ENCODE measurements at places on chromosomes 2 and 18.

- DNase-seq, result no peak
These were observed 13.2 kb upstream of the LRRFIP1 start for GRCh38 chr2:237614151-237614720.

DNA sequence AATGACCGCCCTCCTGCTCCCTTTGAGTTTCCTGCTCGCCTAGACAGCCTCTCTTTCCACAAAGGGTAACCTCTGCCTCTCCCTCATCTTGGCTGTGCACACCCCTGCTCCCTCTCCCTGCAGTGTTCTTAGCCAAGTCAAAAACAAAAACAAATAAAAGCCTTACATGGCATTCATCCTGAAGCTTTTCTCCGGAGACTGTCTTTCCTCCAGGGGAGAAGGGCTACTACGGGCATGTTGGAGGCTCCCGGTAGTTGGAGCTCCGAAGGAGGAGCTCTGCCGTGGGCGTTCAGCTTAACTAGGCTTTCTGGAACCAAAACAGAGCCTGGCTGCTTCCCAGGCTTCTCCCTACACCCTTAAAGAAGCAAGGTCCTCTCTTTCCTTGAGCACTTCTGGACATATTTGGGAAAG is 104.2 kb downstream of the TPGS2 start:
- no peak for DNase-seq

DNA sequence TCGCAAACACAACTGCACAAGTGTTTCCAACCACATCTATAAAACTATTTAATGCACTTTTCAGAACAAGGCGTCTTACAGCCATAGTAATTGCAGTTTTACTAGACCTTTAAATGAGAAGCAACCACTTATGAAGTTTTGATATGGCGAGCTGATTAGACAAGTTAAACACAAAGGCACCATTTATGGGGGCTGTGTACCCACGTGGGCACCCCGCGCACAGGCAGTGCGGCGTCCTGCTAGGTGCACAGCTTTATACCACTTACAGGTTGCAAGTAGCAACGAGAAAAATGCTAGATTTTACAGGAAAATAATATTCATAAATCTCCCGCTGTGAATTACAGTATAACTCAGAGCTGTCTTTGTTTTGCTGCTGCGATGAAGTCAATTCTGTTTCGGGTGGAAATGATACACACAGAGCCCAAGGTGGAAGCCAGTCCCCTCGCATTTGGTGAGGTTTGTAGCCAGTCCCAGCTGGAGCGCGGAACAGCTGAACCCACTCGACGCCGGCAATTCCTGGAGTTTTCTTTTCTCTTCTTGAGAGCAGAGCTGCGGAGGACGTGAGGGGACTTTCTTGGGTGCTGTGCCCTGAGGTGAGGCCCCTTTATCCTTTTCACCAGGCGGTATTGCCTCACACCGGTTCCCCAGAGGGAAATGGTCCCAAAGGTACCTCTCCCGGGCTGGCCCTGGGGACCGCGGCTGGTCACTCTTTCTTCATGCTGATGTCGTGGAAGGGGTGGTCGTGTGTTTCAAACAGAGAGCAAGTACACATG is 76.7 kb downstream of the PTGR3 start:
- DNase-seq, result no peak

DNA sequence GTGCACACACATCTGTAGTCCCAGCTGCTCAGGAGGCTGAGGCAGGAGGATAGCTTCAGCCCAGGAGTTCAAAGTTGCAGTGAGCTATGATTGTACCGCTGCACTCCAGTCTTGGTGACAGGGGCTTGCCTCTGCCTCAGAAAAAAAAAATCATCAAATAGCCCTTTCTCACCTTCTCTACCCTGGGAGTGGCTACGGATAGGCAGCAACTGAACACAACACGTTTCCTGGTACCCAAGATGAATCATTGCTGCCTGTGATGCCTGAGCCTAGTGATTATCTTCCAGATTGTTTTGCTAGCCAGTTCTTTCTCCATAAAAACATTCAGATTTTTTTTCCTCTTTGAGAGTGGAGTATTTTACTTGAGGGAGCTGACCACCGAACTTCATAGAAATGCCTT is 13.5 kb downstream of the INPP4A start:
- no peak for DNase-seq

- DNase-seq, result no peak
These were observed 330.0 kb downstream of the PLCL1 start for GRCh38 chr2:198134293-198134955.

Data from stimulated activated CD8-positive, alpha-beta memory T cell treated with anti-CD3 and anti-CD28 coated beads, Interleukin-15, amount 100 ng/mL, for 48 hours (primary cell).